ENCODE measurements at places on chromosomes 5 and 9.
A peak's percentile ranks its signal among the peaks of the same experiment; 100 is the strongest.

DNA sequence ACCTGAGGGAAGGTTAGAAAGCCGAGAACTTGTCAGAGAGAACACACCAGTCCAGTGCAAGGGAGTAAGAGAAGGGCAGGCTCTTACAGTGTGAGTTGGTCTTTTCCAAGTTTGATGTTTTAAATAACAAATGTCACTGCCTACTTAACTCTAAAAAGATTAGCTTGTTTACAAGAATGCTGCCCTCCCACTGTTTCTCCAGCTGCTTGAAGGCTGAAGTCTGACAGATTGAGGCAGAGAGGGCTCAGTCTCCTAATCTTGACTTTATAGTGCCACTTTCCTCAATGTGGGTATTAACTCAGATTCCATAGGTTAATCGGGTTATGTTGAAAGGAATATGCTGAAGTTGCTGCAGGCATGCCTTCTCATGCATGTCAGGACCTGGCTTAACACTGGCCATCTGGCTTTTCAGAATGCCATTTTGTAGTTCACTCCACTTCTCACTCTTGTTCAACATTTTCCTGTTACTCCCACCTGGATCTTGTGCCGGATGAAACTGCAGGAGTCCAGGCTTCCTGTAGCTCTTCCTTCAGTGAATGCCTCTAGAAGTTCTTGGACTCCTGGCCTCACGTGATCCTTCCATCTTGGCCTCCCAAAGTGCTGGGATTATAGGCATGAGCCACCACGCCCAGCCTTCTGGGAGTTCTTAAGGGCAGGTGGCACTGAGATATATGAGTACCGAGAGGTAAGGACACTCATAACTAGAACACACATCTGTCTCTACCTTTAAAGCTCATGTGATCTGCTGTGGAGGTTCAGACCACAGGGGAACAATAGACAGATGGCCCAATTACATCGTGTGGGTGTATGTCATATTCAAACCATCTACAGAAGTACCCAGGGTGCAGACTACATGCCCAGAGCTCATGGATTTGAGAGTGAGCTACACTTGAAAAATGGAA, 249.7 kb downstream of the ARHGAP26 start:
- peaks cover 33% of the 10 kb centered on the region for H3K4me1 ChIP-seq
- no peak overlapping the region for H3K4me3 ChIP-seq
- H3K36me3 ChIP-seq, result no peaks in the 10 kb centered on the region
- DNase-seq, result no peak
- no peaks in the 10 kb centered on the region for H3K27me3 ChIP-seq

- no peak overlapping the region for H3K27ac ChIP-seq
- no peak for DNase-seq
- no peaks in the 10 kb centered on the region for H3K27me3 ChIP-seq
- peaks cover 25% of the 10 kb centered on the region for H3K36me3 ChIP-seq
Observed at GRCh38 chr9:99213197-99213596, 8.5 kb downstream of the ALG2 start.

GRCh38 chr9:126532489-126532888, 81.2 kb upstream of the LMX1B start:
- DNase-seq, result no peak
- peaks cover 33% of the 10 kb centered on the region for H3K27me3 ChIP-seq
- H3K4me1 ChIP-seq, result peaks cover 14% of the 10 kb centered on the region
- no peak overlapping the region for H3K4me3 ChIP-seq
- H3K27ac ChIP-seq, result peak overlapping the region; percentile 56

- peaks cover 34% of the 10 kb centered on the region for H3K27me3 ChIP-seq
- no peak for DNase-seq
- H3K4me3 ChIP-seq, result no peak overlapping the region
- no peaks in the 10 kb centered on the region for H3K36me3 ChIP-seq
Observed at GRCh38 chr9:130543368-130543767, 36.0 kb upstream of the FUBP3 start.

- DNase-seq, result no peak
- H3K27ac ChIP-seq, result no peak overlapping the region
- peaks cover 18% of the 10 kb centered on the region for H3K4me1 ChIP-seq
- peaks cover 41% of the 10 kb centered on the region for H3K27me3 ChIP-seq
- no peak overlapping the region for H3K4me3 ChIP-seq
Observed at GRCh38 chr5:35924122-35924949, 14.1 kb downstream of the CAPSL start.

All from heart right ventricle (tissue), 16 donors.